ENCODE measurements at places on chromosomes 11 and 22. TPM values are rescaled to one million over a fixed set of nuclear protein-coding genes. Genes with fewer than 3 reads are reported as not detected.

DNA sequence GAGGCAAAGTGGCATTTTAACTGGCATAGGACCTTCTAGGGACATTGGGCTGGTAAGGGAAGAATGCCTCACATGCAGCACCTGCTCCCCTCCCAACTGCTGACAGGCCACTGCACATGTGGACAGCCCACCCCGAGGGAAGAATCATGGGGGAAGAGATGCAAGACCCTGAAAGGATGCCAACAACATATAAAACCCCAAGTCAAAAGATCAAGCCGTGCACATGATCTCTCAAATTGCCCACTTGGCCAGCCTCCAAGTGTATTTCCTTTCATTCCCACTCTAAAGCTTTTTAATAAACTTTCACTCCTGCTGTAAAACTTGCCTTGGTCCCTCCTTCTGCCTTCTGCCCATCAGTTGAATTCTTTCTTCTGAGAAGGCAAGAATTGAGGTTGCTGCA, 947.8 kb upstream of the CCDC90B start:
- no peak for DNase-seq

- peak; percentile 90 for DNase-seq
Measured at GRCh38 chr22:46071451-46072109, 78.7 kb upstream of the PPARA start.

The OOSP2 gene
- not detected for total RNA-seq

The BRSK2 gene
- 4.5 TPM for total RNA-seq

GRCh38 chr11:19813158-19813879, 100.7 kb downstream of the NAV2 start:
- no peak for DNase-seq

The OR4C45 gene
- total RNA-seq: not detected

The C11orf52 gene
- not detected for total RNA-seq

GRCh38 chr22:17749605-17750395, 24.5 kb downstream of the BID start:
- DNase-seq: no peak

DNA sequence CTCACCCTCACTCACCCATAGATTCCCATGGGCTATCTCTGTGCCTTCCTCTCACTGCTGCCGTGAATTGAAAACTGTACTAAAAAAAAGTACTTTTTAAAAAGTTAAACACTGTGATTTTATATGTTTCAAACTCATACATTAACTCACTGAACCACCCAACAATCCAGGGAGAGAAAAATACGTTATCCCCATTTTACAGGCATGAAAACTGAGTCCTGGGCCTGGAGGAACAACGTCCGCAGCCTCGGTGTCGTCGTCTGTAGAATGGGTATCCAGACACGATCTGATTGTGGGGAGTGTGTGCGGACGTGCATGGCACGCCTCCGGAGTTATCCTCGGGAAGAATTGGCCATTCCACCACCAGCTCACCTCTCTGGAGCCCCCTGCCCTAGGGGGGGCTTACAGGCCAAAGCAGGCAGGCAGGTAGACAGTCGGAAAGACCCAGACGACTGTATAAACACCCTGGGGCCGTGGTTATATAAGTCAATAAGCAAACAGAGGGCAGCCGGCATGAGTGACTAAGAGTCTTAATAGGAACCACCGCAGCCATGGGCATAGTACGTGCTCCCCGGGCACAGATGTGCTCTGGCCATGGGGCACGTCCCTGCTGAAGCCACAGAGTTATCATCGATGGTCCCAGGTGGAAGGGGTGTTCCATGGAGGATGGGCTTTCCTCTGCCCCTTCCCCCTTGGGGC, 7.1 kb upstream of the PDGFB start:
- no peak for DNase-seq

Data from SK-MEL-5 (cell line).